Stimulated activated CD8-positive, alpha-beta memory T cell treated with anti-CD3 and anti-CD28 coated beads, Interleukin-7, amount 100 ng/mL, for 1 hour (primary cell): ENCODE measurements at places on chromosomes 1 and 21.
A peak's percentile ranks its signal among the peaks of the same experiment; 100 is the strongest.

DNA sequence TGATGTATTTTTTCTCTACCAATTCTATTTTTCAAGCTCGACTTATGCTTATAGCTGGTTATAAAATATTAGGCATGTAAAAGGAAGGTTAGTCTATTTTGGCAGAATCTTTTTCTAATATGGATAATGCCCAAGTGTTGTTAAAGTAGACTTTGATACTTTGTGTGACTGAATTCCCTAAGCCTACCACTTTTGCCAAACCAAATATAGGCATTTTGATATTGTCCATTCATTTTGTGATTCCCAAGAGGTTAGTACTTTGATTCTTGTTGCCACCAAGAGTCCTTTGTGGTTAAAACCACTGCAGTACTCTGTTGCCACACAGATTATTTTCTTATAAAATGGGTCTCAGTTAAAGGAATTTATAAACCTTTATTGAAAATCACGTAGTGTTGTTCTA, 4.2 kb downstream of the WDR3 start:
- DNase-seq = no peak

- no peak for DNase-seq
Measured at GRCh38 chr1:29966526-29967045, 730.3 kb downstream of the PTPRU start.

DNA sequence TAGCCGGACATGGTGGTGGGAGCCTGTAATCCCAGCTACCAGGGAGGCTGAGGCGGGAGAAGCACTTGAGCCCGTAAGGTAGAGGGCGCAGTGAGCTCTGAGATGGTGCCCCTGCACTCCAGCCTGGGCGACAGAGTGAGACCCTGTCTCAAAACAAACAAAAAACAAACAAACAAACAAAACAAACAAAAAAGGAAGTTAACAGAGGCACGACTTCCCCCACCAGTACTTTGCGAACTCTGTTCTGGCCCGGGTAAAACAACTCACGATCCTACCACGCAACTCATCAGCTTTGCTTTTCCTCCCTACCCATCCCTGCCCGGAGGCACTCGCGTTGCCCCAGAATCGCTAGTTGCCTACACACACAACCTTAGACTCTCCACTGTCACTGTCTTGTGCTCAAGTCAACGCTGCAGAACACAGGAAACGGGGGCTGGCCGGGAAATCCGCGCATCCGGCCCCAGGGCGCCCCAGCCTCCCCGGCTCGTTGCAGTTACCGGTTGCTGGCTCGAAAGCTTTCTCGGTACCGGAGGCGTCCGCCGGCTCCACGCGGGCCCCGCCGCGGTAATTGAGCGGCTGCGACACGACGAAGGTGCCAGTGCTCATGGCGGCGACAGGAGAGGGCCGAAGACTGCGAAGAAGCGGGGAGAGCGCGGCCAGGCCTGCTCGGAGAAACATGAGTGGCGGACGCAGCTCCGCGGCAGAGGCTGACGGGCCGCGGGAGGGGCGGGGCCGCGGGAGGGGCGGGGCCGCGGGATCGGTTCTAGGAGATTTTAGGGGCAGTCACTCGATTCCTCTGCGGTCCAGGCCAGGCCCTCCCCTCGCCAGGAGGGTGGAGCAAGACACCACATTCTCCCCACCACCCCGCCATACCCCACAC, at the start of gene ALDH9A1:
TSS of gene ALDH9A1 (minus strand) at position 682 of the 880 bp plus-strand sequence. CDS start at position 678, 4 bp downstream.
- DNase-seq = peak; percentile 66

DNA sequence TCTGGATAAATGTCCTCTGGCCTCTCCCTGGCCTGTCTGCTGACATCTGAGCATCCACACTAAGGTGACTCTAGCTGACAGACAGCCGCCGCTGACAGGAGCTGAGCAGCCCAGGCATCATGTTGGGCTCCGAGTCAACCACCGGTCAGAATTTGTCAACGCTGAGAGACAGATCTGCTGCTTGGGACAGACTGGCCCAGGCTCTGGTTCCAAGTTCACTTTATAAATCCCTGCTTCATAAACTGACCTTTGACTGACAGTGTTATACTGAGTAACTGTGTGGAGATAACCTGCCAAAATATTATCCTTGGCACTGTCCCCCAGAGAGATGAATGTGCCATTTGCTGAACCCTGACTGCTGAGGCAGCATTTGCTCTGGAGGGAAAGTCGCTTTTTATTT, 616.7 kb downstream of the NPHP4 start:
- DNase-seq = no peak

GRCh38 chr1:39110325-39110851, 84.2 kb downstream of the NDUFS5 start:
- no peak for DNase-seq

DNA sequence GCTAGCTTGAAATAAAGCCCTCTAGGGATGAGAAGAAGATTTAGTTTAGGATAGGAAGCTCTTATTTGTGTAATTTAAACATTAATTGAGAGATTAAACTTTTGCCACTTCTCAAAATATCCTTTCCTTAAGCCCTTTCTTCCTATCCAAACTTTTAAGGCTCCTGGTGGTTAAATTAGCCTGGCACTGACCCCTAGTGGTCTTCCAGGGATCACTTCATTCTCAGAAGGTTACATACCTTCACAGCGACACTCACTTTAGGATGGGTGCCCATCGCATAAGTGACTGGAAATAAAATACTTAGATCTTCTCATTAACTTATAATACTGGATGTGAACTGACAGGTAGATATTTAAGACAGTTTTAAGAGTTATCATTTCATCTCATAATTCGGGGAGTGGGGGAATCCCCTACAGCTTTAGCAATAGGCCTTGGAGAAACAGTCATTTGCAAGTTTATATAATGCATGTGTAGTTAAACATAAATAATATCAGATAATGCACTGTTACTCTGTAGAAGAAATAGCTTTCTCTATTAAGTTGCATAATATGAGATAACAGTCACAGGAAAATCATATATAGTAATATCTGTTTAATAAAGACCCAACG, 7.4 kb downstream of the LHX9 start:
- DNase-seq = no peak
